ENCODE measurements at places on chromosomes 2 and 18.
A peak's percentile ranks its signal among the peaks of the same experiment; 100 is the strongest.

DNA sequence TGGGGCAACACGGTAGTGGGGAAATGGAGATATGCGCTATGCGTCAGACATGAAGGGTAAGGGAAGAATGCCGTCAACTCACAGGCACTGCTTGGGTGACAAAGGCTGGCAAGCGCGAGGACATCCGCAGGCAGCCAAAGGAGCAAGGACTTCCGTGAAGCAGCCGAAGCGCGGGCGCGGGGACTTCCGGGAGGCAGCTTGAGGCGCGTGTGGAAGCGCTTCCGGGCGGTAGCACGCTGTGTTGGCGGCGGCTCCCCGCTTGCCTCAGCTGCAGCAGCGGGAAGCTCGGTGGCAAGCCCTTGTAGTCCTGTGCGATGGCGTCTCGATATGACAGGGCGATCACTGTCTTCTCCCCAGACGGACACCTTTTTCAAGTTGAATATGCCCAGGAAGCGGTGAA lies at the start of gene PSMA8:
TSS of gene PSMA8 (plus strand) at position 218 of the 400 bp plus-strand sequence. CDS start at position 315, 97 bp downstream.
- peak; percentile 8 for DNase-seq

DNA sequence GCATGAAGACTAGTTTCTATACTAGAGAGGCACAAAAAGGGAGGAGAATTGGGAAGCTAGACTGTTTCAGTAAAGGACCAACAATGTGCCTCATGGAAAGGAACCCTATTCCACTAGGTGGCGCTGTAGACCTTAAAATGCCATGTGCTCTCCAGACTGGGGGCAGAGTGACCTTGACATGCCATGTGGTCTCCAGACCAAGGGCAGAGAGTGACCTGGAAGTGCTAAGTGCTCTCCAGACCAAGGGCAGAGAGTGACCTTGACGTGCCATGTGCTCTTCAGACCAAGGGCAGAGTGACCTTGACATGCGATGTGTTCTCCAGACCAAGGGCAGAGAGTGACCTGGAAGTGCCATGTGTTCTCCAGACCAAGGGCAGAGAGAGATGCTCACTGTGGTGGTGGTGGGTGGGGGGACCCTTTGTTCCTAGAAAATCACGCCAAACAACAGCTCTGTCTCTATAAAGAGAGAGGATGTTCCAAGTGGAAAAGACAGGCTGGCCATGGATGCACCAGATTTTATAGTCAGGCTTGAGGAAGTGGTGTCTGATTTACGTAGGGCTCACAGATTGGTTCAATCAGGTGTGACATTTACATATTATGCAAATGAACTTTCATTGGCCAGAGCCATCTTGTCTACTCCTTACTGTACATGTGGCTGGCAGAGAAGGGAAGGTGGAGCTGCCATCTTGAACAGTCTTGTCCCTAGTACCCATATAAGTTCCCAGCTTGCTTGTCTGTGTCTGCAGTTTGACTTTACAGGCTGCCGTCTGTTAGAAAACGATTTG lies 344.0 kb upstream of the DDX18 start:
- no peak for DNase-seq

DNA sequence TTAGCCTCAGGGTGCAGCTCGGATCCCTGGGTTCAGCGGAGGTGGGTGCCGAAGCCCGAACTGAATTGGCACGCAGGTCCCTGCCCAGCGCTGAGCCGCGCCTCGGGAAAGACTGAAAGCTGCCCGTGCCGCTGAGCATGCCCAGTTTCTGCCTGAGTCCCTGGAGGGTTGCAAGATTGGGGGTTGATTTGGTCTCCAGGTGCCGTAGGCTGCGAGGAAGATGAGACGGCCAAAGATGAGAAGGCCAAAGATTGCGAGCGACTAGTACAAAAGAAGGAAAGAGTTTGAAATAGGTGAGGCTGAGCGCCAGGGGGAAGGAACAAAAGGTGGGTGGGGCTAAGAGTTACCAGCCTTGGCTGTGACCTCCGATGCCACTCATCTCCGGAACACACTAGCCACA lies 852 bp upstream of the KCNH7 start:
- no peak for DNase-seq

DNA sequence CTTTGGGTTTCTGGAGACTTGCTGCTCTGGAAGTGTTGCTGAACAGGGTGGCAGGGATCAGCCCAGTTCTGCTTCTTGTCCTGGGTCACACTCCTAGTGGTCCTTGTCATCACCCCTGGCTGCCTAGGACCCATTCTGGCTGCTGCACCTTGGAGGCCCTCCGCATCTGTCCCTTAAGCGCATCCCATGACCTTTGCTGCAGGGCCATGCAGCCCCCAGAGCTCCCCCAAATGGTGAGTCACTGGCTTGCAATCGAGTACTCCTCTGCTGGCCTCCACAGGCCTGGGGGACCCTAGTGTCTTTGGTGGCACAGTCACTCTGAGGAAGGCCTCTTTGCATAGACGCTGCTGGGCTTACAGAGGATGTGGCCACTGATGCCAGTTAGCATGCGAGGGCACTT lies 188.5 kb downstream of the ASB1 start:
- no peak for DNase-seq

DNA sequence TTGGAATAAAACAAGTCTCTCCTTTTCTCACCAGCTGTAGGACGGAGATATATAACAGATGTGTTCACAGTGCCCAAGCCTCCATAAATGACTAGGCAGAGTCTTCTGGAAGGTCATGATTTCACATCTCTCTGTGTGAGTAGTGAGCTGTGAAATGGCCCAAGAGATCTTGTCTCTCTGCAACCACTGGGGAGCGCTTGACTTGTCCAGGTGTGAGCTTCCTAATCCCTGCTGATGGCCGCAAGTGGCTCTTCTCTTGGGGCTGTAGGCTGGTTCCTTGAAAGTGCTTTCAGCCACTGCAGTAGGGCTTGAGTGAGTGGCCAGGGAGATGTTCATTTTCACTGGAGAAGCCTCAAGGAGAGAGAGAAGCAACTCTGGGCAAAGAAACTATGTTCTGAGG lies 38.1 kb upstream of the OTOS start:
- no peak for DNase-seq

DNA sequence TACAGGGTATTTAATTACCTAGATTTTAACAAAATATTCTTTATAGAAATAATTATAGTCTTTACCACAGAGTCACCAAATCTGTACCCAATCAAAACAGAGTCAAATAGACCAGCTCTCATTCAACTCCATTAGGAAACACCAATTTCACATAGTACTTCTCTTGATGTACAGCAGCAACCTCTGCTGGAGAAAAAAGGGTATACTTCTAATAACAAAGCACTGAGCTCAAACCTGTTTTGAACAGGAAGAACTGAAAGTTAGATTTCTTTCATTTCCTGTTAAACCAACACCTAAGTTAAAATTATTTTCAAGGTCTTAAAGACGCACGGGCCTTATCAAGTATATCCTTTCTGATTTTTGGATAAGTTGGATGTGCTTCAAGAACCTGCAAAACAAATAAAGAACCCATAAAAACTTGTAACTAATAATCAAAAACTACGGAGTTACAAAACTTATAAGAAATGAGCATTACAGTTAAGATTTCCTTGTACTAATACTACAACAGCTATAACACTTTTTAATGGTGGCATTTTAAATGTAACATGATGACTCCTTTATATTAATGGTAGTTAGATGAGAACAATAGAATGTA lies 79.0 kb downstream of the TTC21B start:
- no peak for DNase-seq

- DNase-seq = no peak
Observed at GRCh38 chr2:129876541-129876940, 102.9 kb upstream of the RAB6C start.

DNA sequence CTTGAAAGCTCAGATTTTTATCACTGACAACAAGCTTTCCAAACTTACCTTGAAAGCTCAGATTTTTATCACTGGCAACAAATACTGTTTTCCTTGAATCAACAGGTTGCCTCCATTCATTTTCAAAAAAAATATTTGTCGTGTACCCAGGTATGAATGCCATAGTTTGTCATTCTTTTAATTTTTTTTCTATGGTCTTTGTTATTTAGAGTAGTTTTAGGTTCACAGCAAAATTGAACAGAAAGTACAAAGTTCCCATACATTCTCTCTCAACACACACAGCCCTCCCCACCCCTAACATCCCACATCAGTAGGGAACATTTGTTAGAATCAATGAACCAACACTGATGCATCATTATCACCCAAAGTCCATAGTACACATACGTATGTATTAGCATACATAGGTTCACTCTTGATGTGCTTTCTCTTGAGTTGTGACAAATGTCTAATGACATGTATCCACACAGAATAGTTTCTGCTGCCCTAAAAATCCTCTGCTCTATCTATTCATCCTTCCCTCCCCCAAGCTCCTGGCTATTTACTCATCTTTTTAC lies 25.9 kb downstream of the WDR33 start:
- DNase-seq = no peak

DNA sequence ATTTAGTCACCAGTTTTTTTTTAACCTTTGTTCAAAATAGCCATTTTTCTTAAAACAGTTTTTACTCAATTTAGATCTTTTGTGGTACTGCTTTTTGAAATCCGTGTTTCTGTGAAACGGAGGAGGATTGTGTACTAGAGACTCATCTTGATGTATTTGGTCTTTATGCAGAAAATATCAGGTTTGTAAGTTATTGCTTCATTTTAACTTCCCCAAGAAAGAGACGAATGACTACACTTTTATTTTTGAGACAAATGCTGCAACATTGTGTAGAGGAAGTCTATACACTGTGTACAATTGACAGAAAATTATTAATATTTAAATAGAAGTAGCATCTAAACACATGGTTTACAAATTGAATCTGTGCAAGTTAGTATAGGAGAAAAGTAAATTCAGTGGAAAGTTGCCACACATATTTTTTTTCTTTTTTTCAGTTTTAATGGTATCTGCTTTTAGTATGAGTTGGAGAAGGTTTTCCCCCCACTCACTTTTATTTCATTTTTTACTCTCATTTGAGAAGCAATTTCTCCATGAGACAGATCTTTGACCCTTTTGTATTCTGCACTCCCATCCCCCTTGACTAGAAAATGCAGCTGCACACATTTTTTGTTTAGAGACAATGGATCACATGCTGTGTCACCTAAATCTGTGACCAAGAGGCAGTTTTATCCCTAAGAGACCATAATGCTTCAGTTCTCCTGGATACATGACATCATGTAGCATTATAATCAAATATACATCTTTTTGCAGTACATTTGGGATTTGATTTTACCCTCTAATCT lies 200.8 kb upstream of the STON1 start:
- DNase-seq = no peak

DNA sequence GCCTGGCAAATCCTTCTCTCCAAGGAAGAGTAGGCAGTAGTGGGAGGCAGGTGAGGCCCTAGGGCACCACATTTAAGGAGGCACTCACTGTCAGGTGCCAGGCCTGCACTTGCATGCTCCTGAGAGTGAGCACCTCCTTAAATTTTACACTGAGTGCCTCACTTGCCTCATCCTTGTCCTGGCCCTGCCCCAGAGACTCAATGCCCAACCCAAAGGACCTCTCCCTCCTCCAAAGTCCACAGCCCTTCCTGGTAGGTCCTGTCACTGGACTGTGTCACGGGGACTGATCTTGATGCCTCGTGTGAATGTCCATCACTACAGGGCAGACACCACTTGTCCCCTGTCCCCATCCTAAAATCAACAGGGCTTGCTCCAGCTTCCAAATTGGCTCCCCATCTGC lies 235.6 kb downstream of the ZBTB7C start:
- DNase-seq = no peak

GRCh38 chr18:23618862-23619387 lies 32.6 kb upstream of the NPC1 start:
- no peak for DNase-seq

DNA sequence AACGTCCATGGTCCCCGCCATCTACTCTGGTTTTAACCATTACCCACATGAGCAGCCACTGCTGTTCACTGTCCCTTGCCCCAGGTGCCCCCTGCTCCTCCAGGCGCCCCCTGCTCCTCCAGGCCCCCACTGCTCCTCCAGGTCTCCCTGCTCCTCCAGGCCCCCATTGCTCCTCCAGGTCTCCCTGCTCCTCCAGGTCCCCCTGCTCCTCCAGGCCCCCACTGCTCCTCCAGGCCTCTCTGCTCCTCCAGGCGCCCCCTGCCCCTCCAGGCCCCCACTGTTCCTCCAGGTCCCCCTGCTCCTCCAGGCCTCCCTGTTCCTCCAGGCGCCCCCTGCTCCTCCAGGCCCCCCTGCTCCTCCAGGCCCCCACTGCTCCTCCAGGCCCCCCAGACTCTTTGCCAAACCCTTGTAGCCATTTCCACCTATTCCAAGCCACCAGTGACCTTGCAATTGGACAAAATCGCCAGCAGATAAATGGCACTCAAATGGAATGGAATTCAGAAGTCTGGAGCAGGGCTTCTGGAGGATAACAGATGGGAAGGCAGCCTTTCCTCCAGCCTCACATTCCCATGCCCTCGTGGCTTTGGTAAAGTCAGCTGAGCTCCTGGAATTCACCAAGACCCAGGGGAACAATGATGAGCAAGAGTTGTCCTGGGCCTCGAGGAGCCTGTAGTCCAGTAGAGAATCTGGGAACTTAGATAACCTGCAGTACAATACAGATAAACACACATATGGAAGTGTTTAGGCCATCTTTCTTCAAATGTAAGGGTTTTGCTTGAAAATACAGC lies 13.3 kb upstream of the RPL31 start:
- DNase-seq = no peak

DNA sequence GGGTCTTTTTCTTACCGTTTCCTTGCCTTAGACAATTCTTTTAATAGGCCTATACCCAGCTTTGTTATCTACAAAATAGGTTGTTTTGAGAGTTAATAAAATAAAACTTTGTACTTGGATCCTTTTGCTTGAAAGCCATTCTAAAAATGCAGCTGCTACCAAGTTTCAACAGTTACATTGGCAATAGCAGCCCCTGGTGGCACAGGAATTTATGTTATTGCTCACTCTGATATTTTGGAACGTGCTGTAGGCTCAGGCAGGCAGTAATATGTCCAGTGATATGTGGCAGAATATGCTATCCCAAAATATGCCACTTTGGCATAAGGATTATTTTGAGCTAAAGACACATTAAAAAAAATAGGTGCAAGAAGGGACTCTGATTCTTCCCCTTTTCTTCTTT lies 6.7 kb upstream of the COMMD1 start:
- DNase-seq = no peak

DNA sequence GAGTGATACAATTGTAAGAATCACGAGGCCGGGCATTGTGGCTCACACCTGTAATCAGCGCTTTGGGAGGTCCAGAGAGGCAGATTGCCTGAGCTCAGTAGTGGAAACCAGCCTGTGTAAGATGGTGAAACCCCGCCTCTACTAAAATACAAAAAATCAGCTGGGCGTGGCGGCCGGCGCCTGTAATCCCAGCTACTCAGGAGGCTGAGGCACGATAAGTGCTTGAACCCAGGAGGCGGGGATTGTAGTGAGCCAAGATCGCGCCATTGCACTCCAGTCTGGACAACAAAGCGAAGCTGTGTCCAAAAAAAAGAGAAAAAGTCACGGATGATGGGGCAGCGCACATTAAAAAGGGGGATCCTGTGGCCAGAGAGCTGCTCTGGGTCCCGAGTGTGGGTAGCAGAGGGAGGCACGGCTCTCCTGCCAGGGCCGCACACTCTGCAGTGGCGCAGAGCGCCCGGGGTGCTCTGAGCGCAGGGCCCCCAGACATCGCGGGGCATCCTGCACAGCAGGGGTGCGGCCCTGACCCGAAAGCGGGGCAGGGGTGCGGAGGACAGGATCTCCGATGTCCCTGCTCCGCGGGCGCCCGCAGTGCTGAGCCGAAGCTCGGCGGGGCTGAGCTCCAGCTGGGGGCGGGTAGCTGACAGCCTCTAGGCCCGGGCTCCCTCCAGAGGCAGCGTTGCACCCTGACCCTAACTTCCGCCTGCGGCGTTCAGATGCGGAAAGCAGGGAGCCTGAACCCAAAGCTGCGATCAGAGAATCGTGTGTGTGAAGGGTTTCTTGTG lies 30.4 kb upstream of the RAB6D start:
- DNase-seq = no peak

- no peak for DNase-seq
Observed at GRCh38 chr2:86420913-86421312, 20.3 kb upstream of the KDM3A start.

GRCh38 chr18:4455113-4455811 lies at the start of gene DLGAP1:
TSS of gene DLGAP1 (minus strand) at chr18:4455307.
- no peak for DNase-seq

Data from stimulated activated CD8-positive, alpha-beta memory T cell treated with anti-CD3 and anti-CD28 coated beads, Interleukin-7, amount 100 ng/mL, for 24 hours (primary cell).